Activated CD8-positive, alpha-beta T cell treated with anti-CD3 and anti-CD28 coated beads, Interleukin-2, amount 10 ng/mL, durations not matched to agents 7 days and 5 days (primary cell): ENCODE measurements at places on chromosomes 4 and X. TPM values are rescaled to one million over a fixed set of nuclear protein-coding genes. Genes with fewer than 3 reads are reported as not detected.

DNA sequence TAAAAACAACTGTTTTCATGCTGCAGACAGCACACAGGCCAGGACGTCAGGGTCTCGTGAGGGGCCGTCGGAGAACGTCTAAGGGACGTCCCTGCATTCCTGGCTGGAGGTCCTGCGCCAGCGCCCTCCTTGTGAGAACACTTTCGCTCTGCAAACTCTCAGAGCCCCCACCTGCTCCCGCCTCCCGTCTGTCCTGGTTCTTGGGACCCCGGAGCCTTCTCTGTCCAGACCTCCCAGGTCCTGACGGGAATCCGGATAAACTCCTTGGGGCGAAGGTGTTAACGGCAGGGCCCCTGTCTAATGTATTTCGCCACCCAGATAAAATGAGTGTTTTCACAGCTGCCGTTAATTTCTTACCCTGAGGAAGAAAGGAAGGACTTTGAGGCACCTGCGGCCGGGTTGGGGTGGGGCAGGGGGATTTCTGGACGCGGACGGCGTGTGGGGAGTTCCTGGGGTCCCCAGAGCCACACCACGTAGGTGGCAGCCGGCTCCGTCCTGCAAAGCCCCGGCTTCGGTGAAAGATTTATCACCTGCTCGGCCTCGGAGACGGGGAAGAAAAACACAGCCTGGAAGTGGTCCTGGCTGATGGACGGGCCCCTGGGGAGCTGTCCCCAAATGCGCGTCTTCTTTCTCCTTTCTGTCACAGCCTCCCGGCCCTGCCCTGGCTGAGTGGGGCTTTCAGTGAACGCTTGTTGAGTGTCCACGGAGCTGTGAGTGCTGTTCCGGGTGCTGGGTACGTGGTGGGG is 35.1 kb upstream of the PPP2R3B start:
- no peaks in the 10 kb centered on the region for H3K36me3 ChIP-seq
- DNase-seq: no peak
- H3K4me1 ChIP-seq: no peaks in the 10 kb centered on the region
- H3K27me3 ChIP-seq: no peaks in the 10 kb centered on the region
- no peak overlapping the region for H3K4me3 ChIP-seq
- no peak overlapping the region for H3K27ac ChIP-seq

- H3K4me3 ChIP-seq: no peak overlapping the region
- no peak overlapping the region for H3K27ac ChIP-seq
- H3K36me3 ChIP-seq: no peaks in the 10 kb centered on the region
Observed at GRCh38 chr4:2352171-2352570, 66.3 kb downstream of the ZFYVE28 start.

DNA sequence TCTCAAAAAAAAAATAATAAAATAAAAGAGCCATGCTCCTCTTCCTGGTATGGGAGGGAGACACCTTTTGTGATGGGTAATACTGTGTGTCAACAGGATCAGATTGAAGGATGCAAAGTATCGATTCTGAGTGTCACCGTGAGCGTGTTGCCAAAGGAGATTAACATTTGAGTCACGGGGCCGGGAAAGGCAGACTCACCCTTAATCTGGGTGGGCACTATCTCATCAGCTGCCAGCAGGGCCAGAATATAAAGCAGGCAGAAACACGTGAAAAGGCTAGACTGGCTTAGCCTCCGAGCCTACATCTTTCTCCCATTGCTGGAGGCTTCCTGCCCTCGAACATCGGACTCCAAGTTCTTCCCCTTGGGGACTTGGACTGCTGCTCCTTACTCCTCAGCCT is 95.4 kb downstream of the SHOX start:
- H3K4me1 ChIP-seq: no peaks in the 10 kb centered on the region
- H3K36me3 ChIP-seq: no peaks in the 10 kb centered on the region
- H3K27ac ChIP-seq: no peak overlapping the region

TCEAL7 gene
- total RNA-seq: not detected

TCP11X2 gene
- not detected for total RNA-seq

ENPP6 gene
- 0.87 TPM for total RNA-seq
